Dermis blood vessel endothelial cell (primary cell): ENCODE measurements at places on chromosomes 12 and 14. TPM values are rescaled to one million over a fixed set of nuclear protein-coding genes. Genes with fewer than 3 reads are reported as not detected.

RIMKLB gene
- 46.4 and 180 TPM in 2 replicates for total RNA-seq

GZMB gene
- total RNA-seq: not detected in 2 replicates

MIPOL1 gene
- 9.5 and 13.0 TPM in 2 replicates for total RNA-seq

- DNase-seq: peak; percentile 89
Measured at GRCh38 chr14:32073537-32074189, 3.4 kb upstream of the ARHGAP5 start.

GRCh38 chr12:122843455-122843854, 8.2 kb downstream of the HIP1R start:
- DNase-seq: no peak

GRCh38 chr12:71640316-71640715, 23.3 kb downstream of the ZFC3H1 start:
- DNase-seq: no peak

DNA sequence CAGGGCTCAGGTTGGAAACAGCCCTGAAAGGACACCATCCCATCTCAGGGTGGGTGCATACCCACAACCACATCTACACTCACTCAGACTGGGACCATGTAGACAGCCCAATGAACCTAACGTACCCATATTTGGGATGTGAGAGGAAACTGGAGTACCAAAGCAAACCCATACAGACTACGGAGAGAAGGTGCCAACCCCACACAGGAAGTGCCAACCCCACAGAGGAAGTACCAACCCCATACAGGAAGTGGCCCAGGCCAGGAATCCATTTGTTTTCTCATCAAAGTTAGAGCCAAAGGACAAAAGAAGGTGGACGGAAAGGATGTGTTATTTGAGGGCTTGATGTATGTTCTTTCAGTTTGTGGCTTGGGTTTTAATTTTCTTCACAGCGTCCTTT, 19.5 kb upstream of the SPIC start:
- DNase-seq: no peak

DNA sequence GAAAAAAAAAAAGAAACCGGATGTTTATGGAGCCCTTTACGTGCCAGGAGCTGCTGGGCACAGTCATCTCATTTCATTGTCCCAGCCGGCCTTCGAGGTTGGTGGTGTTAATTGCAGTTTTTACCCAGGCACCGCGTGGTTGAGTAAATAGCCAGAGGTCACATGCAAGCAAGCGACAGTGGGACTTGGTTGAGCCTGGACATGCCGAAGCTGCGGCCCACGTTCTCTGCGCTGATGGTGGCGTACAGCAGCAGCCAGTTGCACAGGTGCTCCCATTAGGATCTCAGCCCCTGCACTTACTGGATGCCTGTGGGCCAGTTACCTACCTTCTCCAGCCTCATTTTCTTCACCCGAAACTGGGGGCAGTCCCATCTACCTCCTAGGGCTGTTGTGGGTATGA, 54.0 kb downstream of the TSPAN9 start:
- no peak for DNase-seq

GRCh38 chr14:58820032-58820431, 182.3 kb downstream of the DACT1 start:
- no peak for DNase-seq

- DNase-seq: no peak
Measured at GRCh38 chr12:69698054-69698453, 1.0 kb downstream of the BEST3 start.

GRCh38 chr12:67940780-67941243, 48.4 kb upstream of the IFNG-AS1 start:
- no peak for DNase-seq

DNA sequence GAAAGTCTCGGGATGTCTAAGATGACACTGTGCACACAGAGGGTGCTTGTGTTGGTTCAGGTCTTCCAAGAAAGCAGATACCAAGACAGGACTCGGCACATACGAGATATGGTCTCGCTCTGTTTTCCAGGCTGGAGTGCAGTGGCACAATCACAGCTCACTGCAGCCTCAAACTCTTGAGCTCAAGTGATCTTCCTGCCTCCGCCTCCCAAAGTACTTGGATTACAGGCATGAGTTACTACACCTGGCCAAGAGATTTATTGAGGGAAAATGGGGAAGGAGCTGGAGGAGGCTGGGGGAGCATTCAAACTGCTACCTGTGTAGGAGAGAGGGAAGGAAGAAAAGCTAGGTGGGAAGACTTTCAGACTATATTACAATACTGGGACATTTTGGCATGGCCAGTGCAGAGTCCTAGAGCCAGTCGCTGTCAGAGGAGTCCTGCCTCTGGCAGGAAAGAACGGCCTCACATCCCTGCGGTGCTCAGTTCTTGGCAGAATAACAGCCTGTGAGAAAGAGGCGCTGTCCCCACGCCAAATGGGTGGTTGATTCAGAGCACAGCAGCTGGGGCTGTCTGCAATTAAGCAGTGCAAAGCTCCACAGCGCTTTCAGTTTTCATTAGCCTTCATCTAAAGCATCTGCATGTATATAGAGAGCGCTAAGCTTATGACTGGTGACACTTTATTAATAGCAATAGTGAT, 18.3 kb downstream of the SLC17A8 start:
- no peak for DNase-seq

- DNase-seq: no peak
Measured at GRCh38 chr14:99363051-99363450, 91.1 kb upstream of the BCL11B start.

- DNase-seq: peak; percentile 20
Measured at GRCh38 chr12:100661300-100661951, 87.9 kb downstream of the GAS2L3 start.

DNA sequence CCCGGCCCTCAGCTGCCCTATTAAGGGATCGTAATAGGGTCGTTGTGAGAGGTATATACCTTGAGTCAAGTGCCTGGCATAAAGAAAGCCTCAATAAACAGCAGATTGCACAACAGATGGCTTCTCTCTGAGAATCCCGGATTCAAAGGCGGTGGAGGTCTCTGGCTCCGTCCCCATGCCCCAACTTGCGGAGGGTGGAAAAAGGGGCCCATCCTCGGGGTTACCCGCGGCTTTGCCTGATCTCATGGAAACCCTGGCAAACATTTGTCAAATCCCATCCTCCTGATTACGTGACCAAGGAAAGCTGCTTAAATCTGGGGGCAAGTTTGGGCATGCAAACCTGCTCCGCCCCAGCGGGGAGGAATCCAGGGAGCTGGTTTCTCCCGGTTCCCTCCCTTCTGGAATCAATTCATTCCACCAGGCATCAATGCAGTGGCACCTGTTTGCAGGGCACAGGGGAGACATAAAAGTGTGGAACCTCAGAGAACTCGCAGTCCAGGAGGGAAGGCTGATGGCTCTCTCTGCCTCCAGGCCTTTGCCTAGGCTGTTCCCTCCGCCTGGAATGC, 12.3 kb downstream of the TRPV4 start:
- no peak for DNase-seq

GRCh38 chr14:97642631-97643030, 845.4 kb downstream of the VRK1 start:
- DNase-seq: no peak

GRCh38 chr12:29589286-29589820, 91.9 kb upstream of the OVCH1 start:
- no peak for DNase-seq

DNA sequence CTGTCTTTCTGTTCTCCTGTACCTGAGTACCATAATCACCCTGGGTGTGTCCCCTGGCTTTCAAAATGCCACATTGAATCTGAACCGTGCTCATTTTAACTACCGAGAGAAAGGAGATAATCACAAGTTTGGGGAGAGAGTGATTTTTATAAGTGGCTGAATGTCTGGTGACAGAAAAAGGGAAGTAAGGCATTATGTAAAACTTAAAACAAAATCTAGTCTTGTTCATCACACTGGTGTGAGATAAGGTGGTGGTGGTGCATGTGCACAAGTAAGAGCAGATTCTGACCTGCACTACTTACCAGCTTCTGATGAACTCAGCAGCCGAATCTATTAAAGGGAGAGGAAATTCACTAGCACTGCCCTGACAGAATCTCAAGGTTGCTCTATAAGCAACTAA, 56.3 kb downstream of the SPPL3 start:
- no peak for DNase-seq

DNA sequence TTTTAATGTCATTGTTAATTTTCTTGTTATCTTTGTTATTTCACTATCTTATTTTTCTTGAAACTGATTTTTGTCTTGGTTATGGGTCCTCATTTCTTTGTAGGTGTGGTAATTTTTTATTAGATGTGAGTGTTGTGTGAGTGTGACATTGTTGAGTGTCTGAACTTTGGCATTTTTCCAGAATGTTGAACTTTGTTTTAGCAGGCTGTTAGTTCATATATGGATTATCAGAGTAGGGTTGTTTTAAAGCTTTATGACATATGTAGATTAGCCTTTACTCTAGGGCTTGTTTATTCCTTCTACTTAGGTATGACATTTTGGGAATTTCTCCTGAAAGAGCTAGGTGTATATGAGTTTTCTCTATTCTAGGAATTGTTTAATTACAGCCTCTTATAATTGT, 103.9 kb downstream of the ARID2 start:
- DNase-seq: no peak

- DNase-seq: no peak
Measured at GRCh38 chr12:59282999-59283398, 312.8 kb upstream of the SLC16A7 start.

- DNase-seq: peak; percentile 71
Measured at GRCh38 chr14:73771848-73772638, 57.9 kb upstream of the PNMA1 start.

DNA sequence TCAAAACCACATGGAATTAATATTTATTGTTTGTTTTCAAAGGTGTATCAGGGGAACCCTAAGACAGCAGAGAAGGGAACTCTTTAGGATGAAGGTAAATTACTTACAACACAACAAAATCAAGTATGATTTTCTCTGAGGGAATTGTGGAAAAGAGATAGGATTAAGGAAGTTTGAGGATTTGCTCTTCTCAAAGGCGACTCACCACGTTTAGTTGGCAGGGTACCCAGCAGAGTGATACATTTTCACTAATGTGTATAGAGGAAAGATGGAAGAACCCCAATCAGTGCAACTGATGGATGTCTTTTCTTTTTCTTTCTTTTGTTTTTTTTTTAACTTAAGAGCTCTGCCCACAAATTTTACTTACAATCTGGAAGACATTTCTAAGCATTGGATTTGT, 499.2 kb downstream of the CCER1 start:
- DNase-seq: no peak

GRCh38 chr12:58347691-58348090, 406.3 kb downstream of the ATP23 start:
- DNase-seq: no peak

DNA sequence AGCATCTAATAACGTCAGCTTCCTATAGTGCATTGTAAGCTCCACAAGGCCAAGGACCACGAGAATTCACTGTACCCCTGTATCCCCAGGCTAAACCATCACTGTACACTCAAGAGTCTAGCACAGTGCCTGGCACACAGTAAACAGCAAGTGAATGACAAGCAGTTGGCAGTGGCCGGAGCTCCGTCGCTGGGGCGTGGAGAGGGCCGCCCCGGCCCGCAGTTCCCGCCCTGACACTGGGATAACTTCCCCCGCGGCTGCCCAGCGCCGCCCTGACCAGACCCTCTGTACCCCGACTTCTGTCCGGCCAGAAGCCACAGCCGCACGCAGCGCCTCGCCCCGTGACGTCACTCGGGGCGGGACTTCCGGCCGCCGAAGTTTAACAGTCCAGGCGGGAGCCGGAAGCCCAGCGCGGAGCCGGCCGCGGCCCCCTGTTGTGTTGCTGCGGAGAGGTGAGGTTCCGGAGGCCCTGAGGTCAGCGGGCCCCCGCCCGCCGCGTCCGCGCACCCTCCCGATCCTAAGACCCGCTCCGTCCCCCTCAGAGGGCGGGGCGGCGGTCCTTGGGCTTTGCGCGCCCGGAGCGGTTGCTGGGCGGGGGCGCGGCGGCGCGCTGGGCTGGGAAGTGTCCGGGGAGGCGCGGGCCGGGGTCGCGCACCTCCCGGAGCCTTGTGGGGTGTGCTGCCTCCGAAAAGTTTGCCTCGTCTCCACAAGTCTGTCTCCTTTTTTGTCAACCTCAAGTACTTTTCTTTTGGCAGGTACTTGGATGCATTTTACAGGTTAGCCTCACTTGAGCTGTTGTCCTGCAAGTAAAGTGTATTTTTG, at the start of gene NEDD1:
NEDD1 (plus strand) TSS at position 409 of the 822 bp plus-strand sequence. CDS start 2,503 bp downstream, outside the sequence.
- DNase-seq: peak; percentile 83

DNA sequence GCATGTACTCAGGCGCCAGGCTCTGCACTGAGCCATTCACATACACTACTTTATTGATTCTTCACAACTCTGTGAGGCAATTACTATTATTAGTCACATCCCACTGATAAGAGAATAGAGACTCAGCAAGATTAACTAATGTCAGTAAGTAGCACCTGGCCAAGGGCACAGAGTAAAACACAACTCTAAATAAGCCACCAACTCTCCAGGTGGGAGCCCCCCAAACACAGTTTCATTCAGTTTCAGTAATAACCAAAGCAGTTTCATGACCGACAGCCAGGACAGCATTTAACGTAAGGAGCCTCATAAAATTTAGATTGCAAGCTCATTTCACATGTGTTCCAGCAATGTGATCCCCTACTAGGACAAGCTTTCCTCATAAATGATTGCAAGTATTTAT, 323.1 kb upstream of the CCDC196 start:
- no peak for DNase-seq

- DNase-seq: no peak
Measured at GRCh38 chr12:33752854-33753253, 269.4 kb upstream of the ALG10 start.

DNA sequence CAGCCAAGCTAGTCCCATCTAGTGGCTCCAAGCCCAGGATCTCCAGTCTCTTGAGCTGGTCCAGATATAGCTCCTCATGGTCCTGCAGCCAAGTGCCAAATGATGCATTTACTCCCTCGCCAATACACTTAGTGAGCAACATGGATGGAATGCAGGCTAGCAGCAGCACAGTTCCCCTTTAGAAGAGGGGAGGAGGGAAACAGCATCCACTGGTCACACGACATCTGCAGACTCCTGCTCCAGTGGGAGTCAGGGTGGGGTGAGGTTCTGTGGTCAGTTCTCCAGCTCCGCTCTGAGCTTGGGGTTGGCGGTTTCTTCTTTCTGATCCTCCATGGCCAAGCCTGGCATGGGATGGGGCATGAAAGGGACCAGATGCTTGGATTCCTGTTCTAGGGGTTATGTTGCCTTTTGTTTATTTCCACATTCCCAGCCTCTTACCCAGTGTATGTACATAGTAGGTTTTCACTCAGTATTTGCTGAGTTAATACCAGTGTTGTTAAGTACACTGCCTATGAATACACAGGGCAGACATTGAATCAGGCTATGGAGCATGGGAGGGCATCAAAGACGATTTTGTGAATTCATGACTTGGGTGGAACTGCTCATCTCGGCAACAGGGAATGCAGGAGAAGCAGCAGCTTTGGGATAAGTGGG, 57.3 kb downstream of the GALNT16 start:
- peak; percentile 30 for DNase-seq

- DNase-seq: no peak
Measured at GRCh38 chr12:118102070-118102469, 1.7 kb downstream of the VSIG10 start.

DNA sequence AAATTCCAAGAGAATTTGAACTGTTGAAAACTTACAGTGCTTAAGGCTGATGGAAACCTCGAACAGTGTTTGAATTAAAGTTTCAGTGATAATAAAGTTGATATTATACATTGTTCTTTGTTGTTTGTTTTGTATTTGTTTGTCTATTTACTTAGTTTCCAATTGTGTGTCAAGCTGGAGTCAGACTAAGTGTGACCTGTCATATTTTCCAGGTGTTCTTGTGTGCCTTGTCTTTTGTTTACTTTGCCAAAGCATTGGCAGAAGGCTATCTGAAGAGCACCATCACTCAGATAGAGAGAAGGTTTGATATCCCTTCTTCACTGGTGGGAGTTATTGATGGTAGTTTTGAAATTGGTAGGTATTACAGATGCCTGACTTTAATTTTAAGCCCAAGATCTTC, 6.0 kb downstream of the SLCO1C1 start:
- no peak for DNase-seq
